ENCODE measurements at places on chromosomes 6 and 20.

DNA sequence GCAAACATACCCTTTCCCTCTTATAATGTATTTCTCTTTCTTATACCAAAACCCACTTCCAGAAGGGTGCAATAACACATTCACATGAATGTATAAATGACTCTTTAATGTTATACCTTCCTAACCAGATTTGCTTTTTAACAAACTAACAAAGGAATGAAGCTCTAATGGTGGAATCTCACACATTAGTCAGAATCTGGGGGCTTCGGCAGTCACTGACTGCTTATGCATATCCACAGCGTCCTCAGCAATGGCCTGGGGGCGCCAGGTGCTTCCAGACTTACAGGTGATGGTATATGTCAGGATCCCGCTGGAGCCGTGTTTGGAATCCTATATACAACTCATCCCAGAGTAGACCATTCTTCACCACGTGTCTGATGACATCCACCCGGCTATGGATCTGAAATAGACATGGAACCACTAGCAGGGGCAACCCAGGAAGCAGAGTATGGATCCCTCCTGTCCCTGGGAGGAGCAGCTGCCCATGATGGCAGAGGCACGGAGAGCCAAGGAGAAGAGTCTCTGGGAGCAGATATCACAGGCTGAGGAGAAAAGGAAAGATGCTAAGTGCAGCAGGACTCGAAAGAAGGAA lies 150.8 kb upstream of the RIPOR2 start:
- DNase-seq: no peak

GRCh38 chr6:30700340-30700739 lies 9.6 kb upstream of the NRM start:
- DNase-seq: no peak

DNA sequence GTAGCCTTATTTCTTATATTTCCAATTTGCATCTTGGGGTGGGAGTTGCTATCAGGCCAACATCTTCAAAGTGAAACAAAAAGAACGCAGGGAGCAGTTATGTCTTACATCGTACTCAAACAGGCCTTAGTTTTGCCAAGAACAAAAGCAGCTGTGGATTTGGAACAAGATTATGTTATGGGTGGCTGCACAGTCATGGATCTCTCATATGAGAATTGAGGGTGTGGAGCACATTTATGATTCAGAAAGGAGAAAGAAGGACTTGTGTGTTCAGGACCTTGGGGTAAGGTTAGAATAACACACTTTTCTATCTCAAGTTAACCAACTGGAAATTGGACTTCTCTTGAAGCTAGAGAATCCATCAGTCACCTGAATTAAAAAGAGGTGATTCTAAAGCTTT lies 259.9 kb downstream of the FOXA2 start:
- no peak for DNase-seq

- DNase-seq: no peak
Measured at GRCh38 chr6:45422503-45423110, 44.9 kb upstream of the SUPT3H start.

DNA sequence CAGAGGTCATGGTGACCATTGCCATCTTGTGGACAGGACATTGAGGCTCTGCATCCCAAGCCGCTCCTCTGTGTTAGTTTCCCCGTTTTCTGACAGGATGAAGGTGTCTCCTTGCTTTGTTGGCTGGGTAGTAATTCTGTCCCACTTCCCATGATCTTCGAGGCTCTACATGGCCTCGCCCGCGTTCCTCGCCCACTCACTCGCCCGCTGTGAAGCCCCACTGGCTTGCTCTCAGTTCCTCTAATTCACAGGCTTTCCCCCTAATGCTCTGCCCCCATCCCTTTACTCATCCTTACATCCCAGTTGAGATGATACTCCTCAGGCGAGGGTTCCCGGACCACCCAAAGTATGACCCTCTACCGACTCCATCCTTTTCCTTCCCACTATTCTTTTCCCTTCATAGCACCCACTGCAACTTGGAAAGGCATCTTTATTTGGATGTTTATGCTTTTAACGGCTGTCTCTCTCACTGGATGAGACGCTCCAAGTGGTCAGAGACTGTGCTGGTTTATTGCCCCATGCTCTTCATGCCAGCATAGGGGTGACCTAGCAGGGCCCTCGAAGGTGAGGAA lies 511 bp upstream of the SLC35B2 start:
- DNase-seq: no peak

GRCh38 chr6:14876778-14877613 lies 368.9 kb upstream of the JARID2 start:
- peak; percentile 80 for DNase-seq

- DNase-seq: no peak
Measured at GRCh38 chr6:123213921-123214320, 217.9 kb downstream of the CLVS2 start.

DNA sequence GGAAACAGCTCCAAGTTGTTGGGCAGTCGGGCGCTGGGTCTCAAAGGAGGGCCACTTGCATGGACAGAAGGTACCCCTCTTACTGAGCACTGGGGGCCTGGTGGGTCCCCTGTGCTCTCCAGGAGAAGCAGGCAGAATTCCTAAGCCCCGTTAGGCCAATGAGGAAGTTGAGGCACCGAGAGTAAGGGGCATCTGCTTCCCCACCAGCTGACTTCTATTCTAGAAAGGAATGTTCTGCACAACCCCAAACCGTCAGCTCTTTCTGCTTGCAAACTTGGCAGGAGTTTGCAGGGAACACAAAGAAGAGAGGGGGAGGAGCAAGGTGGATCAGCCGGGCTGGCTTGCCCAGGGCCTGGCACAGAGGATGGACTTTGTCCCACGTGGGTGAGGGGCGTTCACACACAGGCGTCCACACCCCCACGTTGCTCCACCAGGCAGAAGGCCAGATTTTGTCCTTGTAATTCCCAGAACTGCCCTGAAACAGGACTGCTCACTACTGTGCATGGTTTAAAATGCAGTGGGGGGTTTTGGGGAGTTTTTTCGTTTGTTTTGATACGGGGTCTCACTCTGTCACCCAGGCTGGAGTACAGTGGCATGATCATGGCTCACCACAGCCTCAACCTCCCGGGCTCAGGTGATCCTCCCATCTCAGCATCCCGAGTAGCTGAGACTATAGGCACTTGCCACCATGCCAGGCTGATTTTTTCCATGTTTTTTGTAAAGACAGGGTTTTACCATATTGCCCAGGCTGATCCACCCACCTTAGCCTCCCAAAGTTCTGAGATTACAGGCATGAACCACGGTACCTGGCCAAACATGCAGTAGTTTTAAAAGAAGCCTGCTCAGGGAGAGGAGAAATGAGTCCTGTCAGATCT lies 93.3 kb downstream of the SNX5 start:
- no peak for DNase-seq

- DNase-seq: no peak
Measured at GRCh38 chr6:28943557-28944411, 20.0 kb upstream of the TRIM27 start.

DNA sequence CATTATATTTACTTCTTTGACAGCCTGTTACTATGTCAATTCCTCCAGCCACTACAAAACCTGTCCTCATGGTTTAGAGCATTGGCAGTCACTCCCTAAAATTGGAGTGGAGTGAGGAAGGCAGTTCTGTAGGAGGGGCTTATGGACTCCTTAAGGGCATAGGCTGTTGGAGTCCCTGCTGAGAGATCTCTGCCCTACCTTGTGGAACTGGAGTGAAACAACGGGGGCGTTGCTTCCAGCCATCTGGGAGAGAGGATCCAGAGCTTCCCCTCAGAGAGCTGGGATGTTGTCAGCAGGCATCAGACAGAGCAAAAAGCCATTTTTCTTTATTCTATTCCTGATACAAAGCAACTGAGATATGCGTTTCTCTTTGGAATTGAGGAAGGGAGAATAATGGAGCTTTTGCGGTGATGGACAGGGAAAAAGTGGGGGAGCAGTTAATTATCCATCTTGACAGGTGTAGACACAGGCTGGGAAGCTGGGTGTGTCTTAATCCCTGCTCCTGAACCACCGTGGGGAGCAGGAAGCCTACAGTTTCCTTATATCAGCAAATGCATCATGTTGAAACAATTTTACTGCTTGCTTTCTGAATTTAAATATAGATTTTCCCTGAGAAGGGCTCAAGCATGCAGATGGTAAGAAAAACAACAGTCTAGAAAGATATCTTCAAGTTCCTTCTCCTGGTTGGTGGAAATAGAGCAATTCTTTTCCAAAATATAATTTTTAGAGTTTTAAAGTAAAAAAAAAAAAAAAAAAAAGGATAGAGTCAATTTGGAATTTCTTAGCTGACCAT lies 402.5 kb downstream of the PLCB1 start:
- DNase-seq: no peak

- no peak for DNase-seq
Measured at GRCh38 chr6:89433252-89434149, 549 bp downstream of the ANKRD6 start.

DNA sequence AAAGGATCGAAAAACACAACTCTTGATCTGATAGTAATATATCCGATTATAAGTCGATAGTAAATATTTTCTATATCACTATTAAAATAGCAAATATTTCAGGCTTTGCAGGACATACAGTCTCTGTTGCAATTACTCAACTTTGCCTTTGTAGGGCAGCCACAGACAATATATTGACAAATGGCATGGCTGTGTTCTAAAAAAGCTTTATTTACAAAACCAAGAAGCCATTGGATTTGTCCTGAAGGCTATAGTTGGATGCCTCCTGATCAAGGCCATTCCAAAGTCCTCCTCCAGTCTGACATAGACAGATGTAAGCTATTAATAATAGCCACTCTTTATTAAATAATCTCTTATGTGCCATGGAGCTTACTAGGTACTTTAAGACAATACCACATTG lies 5.9 kb downstream of the OCSTAMP start:
- no peak for DNase-seq

DNA sequence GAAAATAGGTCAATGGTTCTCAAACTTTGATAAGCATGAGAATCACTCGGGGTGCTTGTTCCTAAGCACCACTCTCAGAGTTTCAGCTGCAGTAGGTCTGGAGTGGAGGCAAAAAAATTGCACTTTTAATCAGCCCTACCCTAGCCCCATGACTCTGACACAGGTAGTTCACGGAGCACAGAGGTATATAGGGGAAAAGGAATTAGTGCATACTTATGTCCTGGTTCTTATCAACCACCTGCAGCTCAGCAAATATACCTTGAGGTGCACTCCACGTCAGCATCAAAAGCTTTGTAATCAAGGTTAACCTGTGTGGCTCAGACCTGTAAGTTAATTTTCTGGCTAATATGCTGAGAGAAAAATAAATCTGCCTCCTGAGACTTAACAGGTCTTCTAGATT lies 138.8 kb upstream of the HMGN3 start:
- no peak for DNase-seq

- no peak for DNase-seq
Measured at GRCh38 chr6:70133246-70133645, 169.6 kb downstream of the COL9A1 start.

- DNase-seq: no peak
Measured at GRCh38 chr6:166262743-166263515, 45.3 kb downstream of the PRR18 start.

DNA sequence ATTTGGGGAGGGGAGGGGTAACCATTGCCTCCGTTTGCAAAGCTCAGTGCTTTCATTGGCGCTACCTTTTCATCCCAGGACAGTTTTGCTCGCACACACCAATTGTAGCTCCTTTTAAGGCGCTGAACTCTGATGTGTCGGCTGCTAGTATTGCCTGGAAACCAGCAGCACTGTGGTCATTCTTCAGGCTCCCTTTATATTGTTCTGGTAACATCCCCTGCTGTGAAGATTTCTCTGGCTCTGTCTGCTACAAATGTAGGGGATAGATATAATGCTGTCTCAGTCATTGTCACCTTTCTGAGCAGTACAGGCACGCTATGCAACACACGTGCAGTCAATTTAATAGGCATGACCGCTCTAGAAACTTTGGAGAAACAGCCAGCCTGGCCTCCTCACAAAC lies 172.9 kb upstream of the SASH1 start:
- no peak for DNase-seq

DNA sequence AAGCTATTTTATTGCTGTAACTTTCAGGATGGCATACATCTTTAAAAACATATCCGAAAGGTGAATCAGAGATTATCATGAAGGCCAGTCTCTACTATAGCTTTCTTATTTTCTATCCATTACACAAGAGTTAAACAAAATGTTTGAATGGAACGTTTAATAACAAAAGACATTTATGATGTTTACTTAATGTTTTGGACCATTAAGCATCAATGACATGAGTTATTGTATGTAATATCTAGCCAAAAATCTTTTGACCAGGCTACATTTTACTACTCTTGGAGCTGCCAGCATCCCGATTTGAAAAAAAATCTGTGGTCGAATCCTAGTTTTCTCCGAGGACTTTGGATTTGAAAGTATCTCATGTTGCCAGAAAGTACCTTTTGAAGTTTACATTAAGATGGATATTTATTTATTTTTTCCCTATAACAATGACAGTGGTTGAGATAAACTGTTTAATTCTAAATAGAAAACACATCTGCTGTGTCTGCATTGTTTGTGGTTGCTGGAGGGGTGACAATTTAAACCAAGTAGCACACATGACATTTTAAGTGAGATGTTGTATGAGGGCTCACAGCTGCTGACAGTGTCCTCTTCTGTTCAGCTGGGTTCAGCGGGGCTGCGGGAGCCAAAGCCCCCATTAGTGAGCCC lies 293.7 kb upstream of the TCF21 start:
- no peak for DNase-seq

- DNase-seq: no peak
Measured at GRCh38 chr6:137414599-137414998, 79.6 kb downstream of the OLIG3 start.

DNA sequence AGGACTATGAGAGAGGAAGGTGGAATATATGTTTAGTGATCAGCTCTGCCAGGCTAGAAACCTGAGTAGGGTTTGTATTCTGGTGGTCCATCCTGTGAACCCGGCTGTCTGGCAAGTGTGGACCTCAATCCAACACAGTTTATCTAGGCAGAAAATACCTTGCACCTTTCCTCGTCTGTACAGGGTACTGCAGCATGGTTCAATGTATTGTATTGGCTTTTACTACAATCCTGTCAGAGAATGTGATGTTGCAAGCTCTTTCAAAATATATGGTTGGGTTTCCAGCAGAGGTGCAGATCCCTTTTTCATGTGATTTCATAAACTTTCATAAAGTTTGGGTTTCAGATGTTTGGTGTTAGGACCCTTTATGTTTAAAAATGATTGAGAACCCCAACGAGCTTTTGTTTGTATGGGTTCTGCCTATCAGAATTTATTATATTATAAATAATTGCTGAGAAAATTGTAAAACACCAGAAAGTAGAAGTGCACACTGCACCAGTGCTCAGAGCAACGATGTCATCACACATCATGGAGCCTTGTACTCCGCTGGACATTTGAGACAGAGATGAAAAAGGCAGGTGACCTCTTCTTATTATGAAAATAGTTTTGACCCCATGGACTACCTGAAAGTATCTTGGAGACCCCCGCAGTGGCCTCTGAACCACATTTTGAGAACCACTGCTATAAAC lies 106.6 kb downstream of the RTN4IP1 start:
- DNase-seq: no peak

GRCh38 chr20:42432496-42433334 lies 757.0 kb downstream of the PTPRT start:
- no peak for DNase-seq

GRCh38 chr6:88512951-88513350 lies 346.8 kb upstream of the CNR1 start:
- DNase-seq: no peak
